ENCODE measurements at places on chromosomes 11 and 22.

GRCh38 chr11:41431784-41432183, 27.7 kb downstream of the LRRC4C start:
- no peak for DNase-seq

GRCh38 chr11:69915151-69915500, 95.9 kb upstream of the FGF3 start:
- no peak for DNase-seq

GRCh38 chr22:32465661-32466060, 1.4 kb upstream of the BPIFC start:
- DNase-seq: no peak

DNA sequence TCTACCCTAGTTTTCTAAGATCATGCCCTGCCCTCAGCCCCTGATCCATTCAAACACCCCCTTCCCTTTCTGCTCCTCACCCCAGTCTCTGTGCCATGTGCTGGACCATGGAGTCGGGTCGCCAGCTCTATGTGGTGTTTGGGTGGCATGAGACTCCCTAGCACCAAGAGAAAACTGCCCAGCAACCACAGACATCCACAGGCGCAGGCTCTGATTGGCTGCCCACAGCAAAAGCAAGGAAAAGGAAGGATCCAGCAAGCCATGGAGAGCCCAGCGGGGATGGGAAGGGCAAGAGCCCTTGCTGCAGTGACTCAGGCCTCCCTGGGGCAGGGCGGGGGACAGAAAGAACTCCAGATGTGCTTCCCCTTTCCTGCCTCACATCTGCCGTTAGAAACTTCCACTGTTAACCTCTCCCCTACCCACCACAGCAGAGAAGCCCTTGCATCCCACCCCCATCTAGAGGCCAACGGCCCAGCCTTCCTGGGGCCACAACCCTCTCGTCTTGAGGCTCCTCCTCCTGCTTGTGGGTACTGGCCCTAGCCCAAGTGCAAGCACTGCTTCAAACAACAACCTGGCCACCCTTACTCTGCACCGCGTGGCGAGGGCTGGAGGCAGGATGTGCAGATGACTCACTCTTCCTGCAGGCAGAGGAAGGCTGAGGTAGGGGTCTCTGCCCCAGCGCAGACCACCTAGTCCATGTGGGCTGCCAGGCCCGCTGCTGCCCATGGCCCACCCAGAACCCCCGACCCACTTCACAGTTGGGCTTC, 9.7 kb upstream of the AHNAK start:
- DNase-seq: peak; percentile 94

DNA sequence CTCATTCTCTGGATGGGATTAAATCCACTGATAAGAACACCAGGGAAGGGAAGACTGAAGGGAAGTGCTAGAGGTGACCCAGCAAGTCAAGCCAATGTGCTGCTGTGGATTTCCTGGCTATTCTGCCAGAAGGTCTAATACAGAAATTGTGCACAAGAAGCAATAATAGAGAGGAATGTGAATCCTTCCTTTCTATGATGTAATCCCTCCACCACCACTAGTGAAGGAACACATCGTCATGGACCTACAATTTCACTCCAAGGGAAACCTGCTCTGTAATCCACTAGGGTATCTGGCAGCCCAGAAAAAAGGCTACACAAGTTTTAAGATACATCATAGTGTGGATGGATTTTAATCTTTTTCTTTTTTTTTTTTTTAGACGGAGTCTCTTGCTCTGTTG, 17.4 kb downstream of the LARGE2 start:
- no peak for DNase-seq

- DNase-seq: no peak
These were observed 46.4 kb upstream of the AMOTL1 start for GRCh38 chr11:94721565-94722292.

GRCh38 chr22:50136581-50137015, 33.9 kb upstream of the PANX2 start:
- DNase-seq: no peak

GRCh38 chr22:30302810-30303138, 13.5 kb upstream of the CASTOR1 start:
- no peak for DNase-seq

DNA sequence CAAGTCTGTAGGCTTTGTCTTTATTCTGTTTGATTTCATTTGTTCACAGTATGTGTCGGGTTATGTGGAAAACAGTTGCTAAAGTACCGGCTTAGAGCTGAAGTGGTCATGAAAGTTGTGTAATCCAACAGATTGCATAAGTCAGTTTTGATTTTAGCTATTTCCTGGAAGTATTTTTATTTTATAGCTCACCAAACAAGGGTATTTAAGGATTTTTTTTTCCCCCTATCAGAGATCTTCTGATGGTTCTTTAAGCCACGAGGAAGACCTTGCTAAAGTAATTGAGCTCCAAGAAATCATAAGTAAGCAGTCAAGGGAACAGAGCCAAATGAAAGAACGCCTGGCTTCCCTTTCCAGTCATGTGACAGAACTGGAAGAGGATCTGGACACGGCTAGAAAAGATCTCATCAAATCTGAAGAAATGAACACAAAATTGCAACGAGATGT, 55.9 kb downstream of the PPFIA1 start:
- DNase-seq: no peak

DNA sequence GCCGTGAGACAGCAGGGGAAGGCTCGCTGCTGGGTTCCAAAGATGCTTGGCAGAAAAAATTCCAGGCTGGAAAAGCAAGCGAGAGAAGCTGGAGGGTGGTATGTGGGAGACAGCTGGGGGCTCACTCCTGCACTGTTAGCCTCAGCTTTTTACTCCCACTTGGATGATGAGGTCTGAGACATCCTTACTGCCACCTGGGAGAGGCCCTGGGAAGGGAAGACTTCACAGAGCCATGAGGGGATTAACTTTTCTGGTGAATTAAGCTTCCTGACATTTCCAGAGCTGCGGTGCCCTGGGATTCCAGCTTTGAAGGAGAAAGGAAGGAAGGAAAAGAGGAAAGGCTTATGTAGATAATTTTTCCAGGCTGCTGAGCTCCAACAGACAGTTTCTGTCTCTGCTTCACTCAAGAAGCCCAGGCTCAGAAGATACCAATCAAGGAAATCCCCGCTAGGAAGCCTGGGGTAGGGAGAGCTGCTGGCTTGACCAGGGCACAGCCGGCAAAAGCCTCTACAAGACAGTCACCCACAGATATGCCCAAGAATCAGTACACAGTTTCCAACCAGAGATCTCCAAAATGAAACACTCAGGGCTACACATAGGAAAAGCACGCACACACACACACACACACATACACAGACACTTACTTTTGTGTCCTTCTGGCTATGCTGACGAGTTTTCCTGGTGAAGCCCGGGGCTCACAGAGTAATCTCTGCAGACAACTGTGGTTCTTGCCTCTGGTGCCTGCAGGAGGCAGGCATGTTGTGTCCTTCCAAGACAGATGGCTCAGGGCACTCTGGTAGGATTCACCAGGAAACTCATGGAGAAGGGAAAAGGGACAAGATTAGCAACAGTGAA, 907 bp downstream of the MCHR1 start:
- no peak for DNase-seq

- DNase-seq: peak; percentile 20
These were observed 251.9 kb downstream of the ST3GAL4 start for GRCh38 chr11:126607374-126607773.

- no peak for DNase-seq
These were observed 19.6 kb downstream of the NAT10 start for GRCh38 chr11:34124885-34125668.

- DNase-seq: no peak
These were observed 7.3 kb upstream of the BRSK2 start for GRCh38 chr11:1382429-1382828.

GRCh38 chr22:39214006-39214382, 30.8 kb downstream of the PDGFB start:
- no peak for DNase-seq

DNA sequence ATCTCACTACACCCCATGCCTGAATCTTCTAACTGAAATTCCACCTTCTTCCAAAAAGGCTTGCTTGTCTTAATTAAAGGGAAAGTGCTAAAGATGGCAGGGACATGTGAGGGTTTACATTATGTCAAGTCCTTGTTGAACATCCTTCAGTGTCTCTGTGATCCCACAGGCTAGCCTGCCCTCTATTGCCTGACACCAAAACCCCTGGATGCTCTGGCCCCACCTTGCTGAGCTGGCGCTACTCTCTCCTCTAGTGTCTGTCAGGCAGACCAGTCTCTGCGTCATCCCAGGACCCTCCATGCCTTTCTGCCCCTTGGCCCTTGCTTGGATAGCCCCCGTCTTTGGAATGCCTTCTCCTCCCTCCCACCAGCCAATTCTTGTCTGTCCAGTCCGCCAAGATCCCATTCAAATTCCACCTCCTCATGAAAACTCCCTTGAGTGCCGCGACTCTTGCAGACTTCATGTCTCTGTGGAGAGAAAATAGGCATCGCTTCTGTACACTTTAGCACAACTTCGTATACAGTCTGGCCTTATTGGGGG, 69.3 kb downstream of the PKNOX2 start:
- no peak for DNase-seq

- no peak for DNase-seq
These were observed 6.6 kb downstream of the DPF2 start for GRCh38 chr11:65340226-65340625.

GRCh38 chr22:27312966-27313855, 488.3 kb downstream of the MN1 start:
- no peak for DNase-seq

- no peak for DNase-seq
These were observed 8.0 kb upstream of the EFCAB6 start for GRCh38 chr22:43819931-43820640.

DNA sequence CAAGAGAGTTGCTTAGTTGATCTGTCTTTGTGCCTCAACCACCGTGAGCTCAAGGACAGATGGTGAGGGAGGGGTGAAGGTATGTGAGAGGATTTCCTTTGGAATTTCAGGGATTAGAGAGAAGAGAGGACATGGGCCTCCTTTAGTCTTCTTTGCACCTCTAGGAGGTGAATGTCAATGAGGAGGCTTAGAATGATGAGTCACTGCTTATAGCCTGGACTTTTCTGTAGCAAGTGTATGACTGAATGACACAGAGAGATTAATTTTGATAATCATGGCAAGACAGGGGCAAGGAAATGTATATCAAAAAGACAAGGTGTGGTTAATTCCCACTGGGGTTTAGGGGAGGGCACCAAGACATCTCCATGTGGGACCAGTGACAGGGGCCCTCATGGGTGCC, 947.3 kb upstream of the TENM4 start:
- DNase-seq: no peak

- no peak for DNase-seq
These were observed 51.7 kb downstream of the MCM5 start for GRCh38 chr22:35451592-35451991.

- no peak for DNase-seq
These were observed 55.2 kb downstream of the PPFIBP2 start for GRCh38 chr11:7569044-7569443.

GRCh38 chr11:101441747-101442146, 142.1 kb downstream of the TRPC6 start:
- no peak for DNase-seq

GRCh38 chr11:38710262-38710661, 2112.2 kb upstream of the RAG2 start:
- DNase-seq: no peak

- no peak for DNase-seq
These were observed 98.2 kb upstream of the NNMT start for GRCh38 chr11:114197799-114198500.

GRCh38 chr11:74702383-74703007, 28.7 kb downstream of the CHRDL2 start:
- peak; percentile 74 for DNase-seq

GRCh38 chr22:29744902-29745301, 21.9 kb downstream of the ZMAT5 start:
- no peak for DNase-seq

DNA sequence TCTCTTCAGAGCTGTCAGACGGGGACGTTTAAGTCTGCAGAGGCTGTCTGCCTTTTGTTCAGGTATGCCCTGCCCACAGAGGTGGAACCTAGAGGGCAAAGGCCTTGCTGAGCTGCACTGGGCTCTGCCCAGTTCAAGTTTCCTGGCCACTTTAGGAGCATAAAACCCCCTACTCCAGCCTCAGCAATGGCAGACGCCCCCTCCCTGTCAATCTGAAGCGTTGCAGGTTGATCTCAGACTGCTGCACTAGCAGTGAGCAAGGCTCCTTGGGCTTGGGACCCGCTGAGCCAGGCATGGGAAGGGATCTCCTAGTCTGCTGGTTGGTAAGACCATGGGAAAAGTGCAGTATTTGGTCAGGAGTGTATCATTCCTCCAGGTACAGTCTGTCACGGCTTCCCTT, 66.6 kb upstream of the TP53I11 start:
- DNase-seq: no peak

DNA sequence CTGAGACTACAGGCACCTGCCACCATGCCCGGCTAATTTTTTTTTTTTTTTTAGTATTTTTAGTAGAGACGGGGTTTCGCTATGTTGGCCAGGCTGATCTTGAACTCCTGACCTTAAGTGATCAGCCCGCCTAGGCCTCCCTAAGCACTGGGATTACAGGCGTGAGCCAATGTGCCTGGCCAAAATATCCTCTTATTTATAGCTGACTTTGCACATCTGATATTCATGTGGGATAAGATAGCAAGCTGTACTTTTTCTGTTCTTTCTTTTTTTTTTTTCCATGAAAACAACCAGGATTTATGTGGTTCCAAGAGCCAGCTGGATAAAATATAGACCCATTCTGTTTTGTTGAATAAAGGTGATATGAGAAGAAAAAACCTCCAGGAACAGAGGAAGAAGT, 12.1 kb upstream of the XBP1 start:
- no peak for DNase-seq

DNA sequence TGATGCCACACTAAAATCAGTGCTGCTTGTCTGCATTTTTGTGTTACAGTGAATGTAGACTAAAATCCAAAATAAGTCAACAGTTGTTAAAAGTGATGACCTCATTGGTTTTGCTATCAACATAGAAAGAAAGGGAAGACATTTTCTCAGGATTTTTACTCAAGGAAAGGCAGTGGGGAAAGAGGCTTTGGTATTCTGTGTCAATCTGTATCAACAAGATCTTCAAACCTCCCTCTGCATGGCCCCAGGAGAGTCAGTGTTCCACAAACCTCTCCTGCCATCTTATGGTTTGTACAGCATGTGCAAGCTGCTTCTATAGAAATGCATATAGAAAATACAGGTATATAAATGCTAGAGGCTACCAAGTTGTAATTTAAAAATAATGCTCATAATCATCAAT, 13.8 kb upstream of the OR51M1 start:
- DNase-seq: no peak

- DNase-seq: no peak
These were observed 336.0 kb downstream of the SHANK2 start for GRCh38 chr11:70916351-70916750.

DNA sequence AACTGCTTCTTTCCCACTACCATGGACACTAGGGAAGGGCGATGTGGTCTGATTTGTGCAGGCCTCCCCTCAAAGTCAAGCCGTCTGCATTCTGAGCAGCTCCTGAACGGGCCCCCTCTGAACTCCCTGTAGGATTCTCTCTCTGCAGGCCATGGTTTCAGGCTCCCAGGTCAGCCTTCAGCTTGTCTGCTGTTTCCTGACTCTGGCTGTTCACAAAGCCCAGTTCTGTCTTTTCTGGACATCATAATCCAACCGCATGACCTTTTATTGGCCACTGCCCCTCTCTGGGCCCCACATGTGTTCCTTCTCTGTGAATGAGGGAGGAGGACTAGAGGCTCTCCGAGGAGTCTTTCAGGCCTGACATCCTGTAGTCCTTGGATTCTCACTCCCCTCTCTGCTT, 161.0 kb downstream of the FEZ1 start:
- no peak for DNase-seq

Data from activated CD4-positive, alpha-beta memory T cell treated with anti-CD3 and anti-CD28 coated beads for 36 hours (primary cell).